Endodermal cell (in vitro differentiated cells): ENCODE measurements at places on chromosomes 13 and 19.
A peak's percentile ranks its signal among the peaks of the same experiment; 100 is the strongest.

DNA sequence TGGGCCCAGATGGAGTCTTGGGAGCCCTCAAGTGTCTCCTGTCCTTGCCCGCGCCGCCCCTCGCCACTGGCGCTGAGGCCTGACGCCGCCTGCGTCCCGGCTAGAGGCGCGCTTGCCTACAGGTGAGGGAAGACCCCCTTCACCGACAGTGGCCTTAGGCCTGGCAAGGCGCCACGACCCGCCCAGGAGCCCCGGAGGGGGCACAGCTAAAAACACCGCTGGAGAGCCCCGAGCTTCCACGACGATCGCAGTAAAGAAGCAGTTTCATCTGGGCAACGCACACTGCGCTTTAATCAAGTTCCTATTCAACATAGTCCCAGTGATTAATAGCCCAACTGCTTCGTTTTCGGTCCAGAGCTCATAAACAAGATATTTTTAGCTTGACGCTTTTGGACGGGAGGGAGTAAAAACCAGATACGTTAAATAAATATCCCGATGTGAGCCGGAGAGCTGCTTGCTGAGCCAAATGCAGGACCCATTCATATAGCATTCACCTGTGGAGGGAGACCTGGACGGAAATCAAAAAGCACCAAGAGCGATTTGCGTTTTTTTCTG lies 1.5 kb upstream of the CEBPA start:
- no peak for DNase-seq

GRCh38 chr19:55443045-55443823 lies at the start of gene SHISA7:
Gene SHISA7, minus strand, starts transcription at chr19:55443300. Its CDS starts 437 bp downstream, at chr19:55442863.
- DNase-seq, result no peak

- peak; percentile 69 for DNase-seq
Measured at GRCh38 chr13:80979035-80979641, 638.2 kb upstream of the SPRY2 start.

DNA sequence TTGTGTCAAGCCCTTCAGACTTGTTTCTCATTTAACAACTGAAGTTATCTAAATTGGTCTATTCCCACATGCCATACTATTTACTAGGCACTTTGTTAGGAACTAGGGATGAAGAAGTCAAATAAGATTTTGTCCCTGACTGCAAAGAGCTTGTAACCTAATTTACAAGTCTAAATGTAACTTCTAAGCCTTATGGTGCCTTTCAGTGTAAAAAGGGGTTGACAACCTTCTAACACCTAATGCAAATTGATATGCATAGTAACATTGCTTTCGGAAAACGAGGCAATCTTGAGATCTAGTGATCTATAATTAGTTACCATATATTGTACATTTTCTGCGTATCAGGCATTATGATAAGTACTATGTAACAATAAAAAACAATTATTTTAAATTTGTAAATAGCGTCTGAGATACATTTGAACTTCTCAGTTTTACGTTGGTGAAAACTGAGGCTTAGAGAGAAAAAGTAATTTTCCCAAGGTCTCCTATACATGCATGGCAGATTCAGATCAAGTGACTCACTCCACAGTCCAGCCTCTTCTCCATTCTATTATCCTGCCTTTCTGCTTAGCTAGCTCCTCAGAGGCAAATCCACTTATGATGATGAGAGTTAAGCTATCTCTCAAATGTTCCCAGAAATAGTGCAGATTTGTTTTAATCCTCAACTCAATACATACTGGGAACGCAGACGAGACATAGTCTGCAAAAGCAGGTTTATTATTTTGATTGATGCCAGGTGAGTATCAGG lies 764.9 kb upstream of the SLITRK5 start:
- no peak for DNase-seq

GRCh38 chr13:102380012-102380411 lies 21.8 kb downstream of the FGF14 start:
- no peak for DNase-seq

- no peak for DNase-seq
Measured at GRCh38 chr13:77507931-77508776, 27.4 kb upstream of the SCEL start.
